ENCODE measurements at places on chromosomes 2 and 18.

GRCh38 chr2:197356136-197356535, 45.6 kb upstream of the ANKRD44 start:
- DNase-seq, result no peak

DNA sequence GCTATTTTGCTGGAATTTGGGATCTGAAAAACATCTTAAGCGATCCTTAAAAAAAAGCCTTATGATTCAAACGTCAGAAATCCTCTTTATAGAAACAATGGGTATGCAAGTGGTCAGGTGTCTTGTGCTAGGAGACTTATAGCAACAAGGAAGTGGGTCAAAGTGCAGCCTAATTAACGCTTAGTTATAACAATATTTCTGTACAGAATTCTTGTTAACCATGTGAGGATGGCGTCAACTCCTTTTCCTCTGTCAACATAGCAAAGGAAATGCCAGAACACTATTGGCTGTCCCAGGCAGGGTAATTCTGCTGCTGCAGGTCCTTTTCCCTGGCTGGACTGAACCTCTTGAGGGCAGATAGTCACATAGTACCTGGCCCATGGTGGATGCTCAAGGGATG, 189.4 kb downstream of the MSH2 start:
- no peak for DNase-seq

- no peak for DNase-seq
These were observed 3.8 kb upstream of the GATA6 start for GRCh38 chr18:22165603-22166068.

GRCh38 chr18:28039078-28039477, 137.9 kb downstream of the CDH2 start:
- DNase-seq, result no peak

DNA sequence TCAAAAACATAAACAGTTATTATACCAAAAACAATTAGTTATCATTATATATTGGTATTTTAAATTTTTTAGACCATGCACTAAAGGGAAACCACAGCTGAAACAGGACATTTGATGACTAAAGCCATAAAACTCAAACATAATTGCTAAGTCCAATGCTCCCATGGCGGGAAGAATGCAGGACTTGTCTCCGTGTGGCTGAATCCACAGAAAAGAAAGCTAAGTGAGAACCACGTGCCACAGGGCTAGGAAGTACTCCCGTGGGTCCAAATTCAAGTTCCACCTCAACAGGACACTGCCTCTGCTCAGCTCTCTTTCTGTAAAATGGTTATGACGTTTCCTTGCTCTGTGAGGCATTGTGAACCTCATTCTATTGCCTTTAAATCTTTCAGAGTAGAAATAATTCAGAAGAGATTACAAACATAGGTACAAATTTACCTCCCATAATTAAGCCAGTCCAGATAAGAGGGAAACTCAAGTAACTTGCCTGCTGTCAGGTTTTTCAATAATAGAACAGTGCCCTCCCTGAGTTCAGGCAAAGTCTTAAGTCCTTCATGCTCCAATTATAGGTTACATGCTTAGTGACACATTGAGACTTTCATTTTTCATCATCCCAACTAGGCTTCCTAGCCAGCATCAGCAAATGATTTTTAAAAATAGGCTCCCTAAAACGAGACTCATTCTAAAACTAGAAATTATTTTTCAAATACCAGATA, 36.7 kb downstream of the FTCDNL1 start:
- no peak for DNase-seq

GRCh38 chr2:143571747-143572146, 442.5 kb downstream of the ARHGAP15 start:
- DNase-seq, result no peak

Data from GM12892 (cell line).